ENCODE measurements at places on chromosomes 4 and X. TPM values are rescaled to one million over a fixed set of nuclear protein-coding genes. Genes with fewer than 3 reads are reported as not detected.

UGT2A1 gene
- 0.10 TPM for polyA plus RNA-seq

TCEAL3 gene
- 26.7 TPM for polyA plus RNA-seq

RASL11B gene
- polyA plus RNA-seq = 1.2 TPM

FUNDC1 gene
- polyA plus RNA-seq = 25.0 TPM

CPEB2 gene
- polyA plus RNA-seq = 2.8 TPM

SYN1 gene
- 0.02 TPM for polyA plus RNA-seq

LRP2BP gene
- 0.30 TPM for polyA plus RNA-seq

FGD1 gene
- polyA plus RNA-seq = 3.3 TPM

RAB9B gene
- 0.64 TPM for polyA plus RNA-seq

P2RY8 gene
- polyA plus RNA-seq = 0.08 TPM

TRAPPC2 gene
- polyA plus RNA-seq = 10.4 TPM

GRCh38 chr4:101961144-101961543 is 170.6 kb downstream of the BANK1 start:
- DNase-seq = no peak
- H3K36me3 ChIP-seq = no peaks in the 10 kb centered on the region
- H3K27me3 ChIP-seq = no peaks in the 10 kb centered on the region

- no peak for DNase-seq
- H3K4me1 ChIP-seq = no peaks in the 10 kb centered on the region
- no peaks in the 10 kb centered on the region for H3K36me3 ChIP-seq
Observed at GRCh38 chr4:127188847-127189246, 443.9 kb upstream of the INTU start.

GRCh38 chrX:118148737-118149136 is 32.1 kb upstream of the KLHL13 start:
- DNase-seq = no peak
- no peaks in the 10 kb centered on the region for H3K36me3 ChIP-seq
- no peaks in the 10 kb centered on the region for H3K27me3 ChIP-seq
- no peak overlapping the region for H3K4me3 ChIP-seq

DNA sequence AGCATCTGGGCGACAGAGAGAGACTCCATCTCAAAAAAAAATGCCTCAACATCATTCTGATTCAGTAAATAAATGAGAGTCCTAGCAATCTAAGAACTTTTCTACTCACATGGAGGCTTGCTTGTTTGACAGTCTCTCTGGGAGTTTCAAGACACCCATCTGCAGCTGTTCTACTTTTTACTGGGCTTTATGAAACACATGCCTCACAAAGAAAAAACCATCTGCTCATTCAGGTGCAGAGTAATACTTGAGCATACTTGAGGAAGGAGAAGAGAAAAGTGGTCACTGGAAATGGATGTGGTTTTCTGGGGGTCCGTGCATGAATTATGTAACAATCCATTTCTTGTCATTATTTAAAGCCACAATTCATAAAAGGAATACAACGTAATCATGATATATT is 87.1 kb upstream of the DDX53 start:
- H3K27me3 ChIP-seq = no peaks in the 10 kb centered on the region
- no peak overlapping the region for H3K27ac ChIP-seq
- no peaks in the 10 kb centered on the region for H3K4me1 ChIP-seq
- no peak overlapping the region for H3K4me3 ChIP-seq
- no peaks in the 10 kb centered on the region for H3K36me3 ChIP-seq
- DNase-seq = no peak

DNA sequence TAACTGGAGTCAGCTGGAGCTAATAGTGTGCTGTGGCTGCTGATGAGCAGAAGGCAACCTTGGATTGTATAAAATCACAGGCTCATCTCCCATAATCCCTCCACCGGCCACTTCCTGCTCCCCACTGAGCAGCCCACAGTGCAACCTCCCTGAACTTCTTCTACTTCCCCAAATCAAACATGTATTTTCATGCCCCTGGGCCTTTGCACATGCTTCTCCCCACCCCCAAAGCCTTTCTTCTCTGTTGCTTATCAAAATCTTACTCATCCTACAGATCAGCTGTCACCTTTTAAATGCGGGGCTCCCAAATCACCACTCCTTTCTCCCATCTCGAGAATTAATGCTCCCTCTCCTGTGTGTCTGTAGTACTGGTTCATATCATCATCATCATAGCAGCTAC is 35.8 kb downstream of the RHOH start:
- no peak overlapping the region for H3K27ac ChIP-seq
- no peak for DNase-seq
- no peaks in the 10 kb centered on the region for H3K4me1 ChIP-seq
- H3K36me3 ChIP-seq = no peaks in the 10 kb centered on the region

- H3K27me3 ChIP-seq = no peaks in the 10 kb centered on the region
- no peak for DNase-seq
- H3K27ac ChIP-seq = no peak overlapping the region
- H3K4me3 ChIP-seq = no peak overlapping the region
Observed at GRCh38 chrX:38086451-38087215, 80.3 kb downstream of the SYTL5 start.

- no peak for DNase-seq
- H3K27ac ChIP-seq = no peak overlapping the region
- H3K36me3 ChIP-seq = peaks cover 58% of the 10 kb centered on the region
Observed at GRCh38 chr4:2702361-2702760, 53.8 kb downstream of the TNIP2 start.

- no peak overlapping the region for H3K27ac ChIP-seq
- no peaks in the 10 kb centered on the region for H3K27me3 ChIP-seq
- DNase-seq = no peak
- H3K36me3 ChIP-seq = peaks cover 57% of the 10 kb centered on the region
- H3K4me3 ChIP-seq = no peak overlapping the region
- no peaks in the 10 kb centered on the region for H3K4me1 ChIP-seq
Observed at GRCh38 chr4:78870056-78870455, 69.2 kb downstream of the PAQR3 start.

- H3K4me1 ChIP-seq = peaks cover 5% of the 10 kb centered on the region
- H3K36me3 ChIP-seq = no peaks in the 10 kb centered on the region
- no peak overlapping the region for H3K4me3 ChIP-seq
Observed at GRCh38 chr4:54941994-54942552, 183.3 kb downstream of the KDR start.

GRCh38 chr4:1625600-1626138 is 58.4 kb downstream of the FAM53A start:
- no peaks in the 10 kb centered on the region for H3K4me1 ChIP-seq
- no peak for DNase-seq
- no peak overlapping the region for H3K4me3 ChIP-seq
- H3K27me3 ChIP-seq = no peaks in the 10 kb centered on the region
- no peak overlapping the region for H3K27ac ChIP-seq

DNA sequence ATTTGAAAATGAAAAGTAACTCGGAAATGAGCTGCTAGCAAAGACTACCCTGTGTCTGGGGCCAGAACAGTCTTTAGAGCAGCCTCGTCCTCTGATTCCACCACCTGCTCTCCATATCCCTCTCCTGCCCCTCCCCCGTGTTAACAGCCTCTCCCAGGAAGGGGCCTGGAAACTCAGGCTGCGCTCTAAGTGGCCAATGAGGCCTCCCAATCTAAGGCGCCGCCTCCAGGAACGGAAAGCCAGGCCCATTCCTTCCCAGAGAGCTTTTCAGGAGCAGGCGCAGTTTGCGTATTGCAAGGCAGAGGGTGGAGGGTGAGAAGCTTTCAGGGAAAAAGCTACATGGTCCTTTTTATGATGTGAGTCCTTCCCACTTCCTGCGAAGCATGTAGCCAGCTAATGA is 31.2 kb downstream of the RS1 start:
- no peak for DNase-seq
- H3K36me3 ChIP-seq = peaks cover 2% of the 10 kb centered on the region
- no peak overlapping the region for H3K4me3 ChIP-seq
- H3K4me1 ChIP-seq = no peaks in the 10 kb centered on the region
- no peak overlapping the region for H3K27ac ChIP-seq

- no peak overlapping the region for H3K27ac ChIP-seq
- H3K36me3 ChIP-seq = no peaks in the 10 kb centered on the region
- H3K4me1 ChIP-seq = no peaks in the 10 kb centered on the region
- H3K27me3 ChIP-seq = no peaks in the 10 kb centered on the region
Observed at GRCh38 chrX:33379839-33380238, 168.5 kb upstream of the DMD start.

DNA sequence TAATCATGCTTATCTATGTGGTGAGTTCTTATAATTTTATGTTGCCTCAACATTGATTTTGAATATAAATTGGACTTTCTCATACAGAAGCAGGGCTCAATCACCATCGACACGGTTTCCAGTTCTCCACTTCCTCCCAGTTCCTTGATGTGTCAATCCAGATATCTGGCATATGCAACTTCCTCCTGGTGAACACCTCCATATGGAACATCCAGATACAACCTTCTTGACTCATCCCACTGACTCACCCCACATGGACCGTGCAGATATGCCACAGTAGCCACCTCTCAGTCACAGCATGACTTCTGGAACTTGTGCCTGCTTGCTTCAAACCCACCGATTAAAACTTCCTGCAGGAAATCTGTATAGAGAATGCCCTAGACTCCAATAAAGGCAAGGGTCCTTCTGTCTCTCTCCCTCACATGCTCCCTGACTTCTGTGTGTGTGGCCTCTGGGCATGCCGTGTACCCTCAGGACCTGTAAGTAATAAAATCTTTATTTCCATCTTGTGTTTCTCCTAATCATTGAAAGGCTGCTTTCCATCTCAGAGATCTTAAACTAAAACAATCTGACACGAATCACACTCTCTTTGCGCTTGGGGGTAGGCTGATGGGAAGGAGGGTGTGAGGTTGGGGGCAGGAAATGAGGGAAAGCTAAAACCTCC is 67.0 kb downstream of the HTRA3 start:
- DNase-seq = no peak
- no peak overlapping the region for H3K27ac ChIP-seq
- H3K4me3 ChIP-seq = no peak overlapping the region
- H3K27me3 ChIP-seq = no peaks in the 10 kb centered on the region
- H3K4me1 ChIP-seq = peaks cover 5% of the 10 kb centered on the region

DNA sequence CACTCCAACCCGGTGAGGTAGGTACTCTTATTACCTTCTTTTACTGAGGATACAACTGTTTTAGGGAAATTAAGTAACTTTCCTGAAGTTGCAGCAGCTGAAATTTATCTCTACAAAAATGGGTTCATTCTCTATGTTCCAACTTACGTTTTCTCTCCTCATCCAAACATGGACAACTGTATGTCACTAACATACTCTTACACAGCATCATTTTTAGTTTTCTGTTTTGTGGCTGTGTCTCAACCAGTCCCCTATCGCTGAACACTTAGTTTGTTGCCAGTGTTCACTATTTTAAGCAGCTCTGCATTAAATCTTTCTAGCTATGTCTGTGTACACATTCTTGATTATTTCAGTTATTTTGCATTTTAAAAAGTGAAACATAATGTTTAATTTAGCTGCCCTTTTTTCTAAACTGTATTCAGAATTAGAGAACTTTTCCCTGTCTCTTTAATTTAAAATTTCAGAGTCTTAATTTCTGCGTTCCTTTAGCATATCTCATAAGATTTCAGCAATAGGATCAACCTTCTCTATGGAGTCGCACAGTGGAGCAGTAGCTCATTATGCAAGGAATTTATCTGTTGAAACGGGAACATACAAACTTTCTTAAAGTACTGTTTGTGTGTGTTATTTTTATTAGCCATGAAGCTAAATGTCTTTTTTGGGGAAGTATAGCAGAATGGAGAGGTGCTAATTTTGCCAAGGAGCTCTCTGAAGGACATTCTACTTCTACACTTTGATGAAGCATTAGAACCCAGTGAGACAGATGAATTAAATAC is 3.8 kb downstream of the SGMS2 start:
- no peaks in the 10 kb centered on the region for H3K4me1 ChIP-seq
- DNase-seq = no peak
- peaks cover 9% of the 10 kb centered on the region for H3K27me3 ChIP-seq
- no peak overlapping the region for H3K4me3 ChIP-seq

DNA sequence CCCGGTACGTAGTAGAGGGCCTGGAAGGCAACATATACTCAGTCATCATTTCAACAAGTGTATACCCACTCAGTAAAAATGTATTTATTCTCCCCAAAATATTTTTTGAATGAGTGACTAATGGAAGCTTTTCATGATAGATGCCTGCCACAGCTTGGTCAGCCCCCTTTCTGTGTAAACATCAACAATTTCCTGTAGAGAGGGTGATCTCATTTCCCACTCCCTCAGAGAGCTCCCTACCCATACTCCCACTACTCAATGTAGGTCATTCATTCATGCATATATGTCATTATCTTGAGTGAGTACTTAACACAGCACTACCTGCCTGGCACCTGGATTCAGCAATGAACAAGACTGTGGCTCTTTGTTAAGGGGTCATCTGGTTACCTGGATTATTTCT is 81.9 kb downstream of the STK32B start:
- H3K36me3 ChIP-seq = no peaks in the 10 kb centered on the region
- DNase-seq = no peak
- no peaks in the 10 kb centered on the region for H3K4me1 ChIP-seq
- H3K27me3 ChIP-seq = peaks cover 3% of the 10 kb centered on the region
- H3K4me3 ChIP-seq = no peak overlapping the region

- H3K4me1 ChIP-seq = peaks cover 2% of the 10 kb centered on the region
- H3K36me3 ChIP-seq = no peaks in the 10 kb centered on the region
- no peak for DNase-seq
- no peak overlapping the region for H3K27ac ChIP-seq
- H3K27me3 ChIP-seq = peaks cover 45% of the 10 kb centered on the region
Observed at GRCh38 chr4:146633471-146633800, 5.3 kb upstream of the POU4F2 start.

DNA sequence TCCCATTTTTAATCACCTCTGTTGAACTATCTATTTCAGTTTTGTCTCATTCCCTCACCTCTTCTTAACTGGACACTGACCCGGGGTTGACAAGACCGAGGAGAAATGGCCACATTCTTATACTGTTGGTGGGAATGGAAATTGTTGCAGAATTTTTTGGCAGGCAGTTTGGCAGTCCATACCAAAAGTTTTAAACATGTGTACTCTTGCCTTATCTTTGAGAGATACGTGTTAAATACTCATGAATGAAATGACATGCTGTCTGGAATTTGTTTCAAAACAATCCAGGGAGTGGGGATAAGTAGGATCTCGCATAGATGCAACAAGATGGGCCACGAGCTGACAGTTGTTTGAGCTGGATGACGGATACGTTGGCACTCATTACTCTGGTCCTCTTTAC is 12.1 kb downstream of the FGFBP1 start:
- no peaks in the 10 kb centered on the region for H3K36me3 ChIP-seq
- no peak overlapping the region for H3K4me3 ChIP-seq
- no peak overlapping the region for H3K27ac ChIP-seq

DNA sequence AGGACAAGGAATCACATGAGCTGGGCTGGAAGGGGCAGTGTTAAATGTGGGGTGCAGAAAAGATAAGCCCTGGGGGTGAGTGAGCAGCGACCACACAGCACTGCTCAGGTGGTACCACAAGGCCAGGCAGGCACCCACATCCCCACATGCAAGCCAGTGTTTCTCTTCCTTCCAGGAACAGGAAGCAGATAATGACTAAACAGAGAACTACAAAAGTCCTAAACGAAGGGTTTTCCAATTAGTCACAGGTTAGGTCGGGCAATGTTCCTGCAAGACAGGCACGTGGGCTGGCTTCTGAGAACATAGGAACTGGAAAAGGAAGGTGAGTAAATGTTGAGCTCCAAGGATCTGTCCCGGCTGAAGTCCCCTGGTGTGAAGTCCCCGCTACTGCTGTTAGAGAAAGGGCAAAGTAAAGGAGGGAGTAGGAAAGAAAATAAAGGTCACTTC is 19.5 kb downstream of the RELL1 start:
- no peak overlapping the region for H3K4me3 ChIP-seq
- peaks cover 23% of the 10 kb centered on the region for H3K4me1 ChIP-seq
- no peak for DNase-seq
- peak overlapping the region; percentile 65 for H3K27ac ChIP-seq
- H3K36me3 ChIP-seq = no peaks in the 10 kb centered on the region
- no peaks in the 10 kb centered on the region for H3K27me3 ChIP-seq
